A375 (cell line): ENCODE measurements at places on chromosomes 1 and 21. TPM values are rescaled to one million over a fixed set of nuclear protein-coding genes. Genes with fewer than 3 reads are reported as not detected.

The CLEC20A gene
- not detected in 2 replicates for total RNA-seq

The SLAMF6 gene
- total RNA-seq, result not detected in 2 replicates

The NHLH1 gene
- 0.11 and 0.26 TPM in 2 replicates for total RNA-seq

The C1orf167 gene
- 1.3 TPM in 1 of 2 replicates, not detected in the other for total RNA-seq

The SELENBP1 gene
- not detected in 2 replicates for total RNA-seq

The C1orf94 gene
- total RNA-seq, result 0.08 TPM in 1 of 2 replicates, not detected in the other

The NME7 gene
- 10.9 and 14.4 TPM in 2 replicates for total RNA-seq

The KRTAP13-2 gene
- not detected in 2 replicates for total RNA-seq

The NOS1AP gene
- 4.1 and 4.5 TPM in 2 replicates for total RNA-seq

The OR2AK2 gene
- total RNA-seq, result not detected in 2 replicates

The GBP6 gene
- not detected in 2 replicates for total RNA-seq

The C1orf87 gene
- not detected in 2 replicates for total RNA-seq

The STUM gene
- not detected in 2 replicates for total RNA-seq

The LMX1A gene
- not detected in 2 replicates for total RNA-seq

The TMEM82 gene
- total RNA-seq, result not detected in 2 replicates

The FCRL6 gene
- not detected in 2 replicates for total RNA-seq

The NUDT17 gene
- total RNA-seq, result 11.0 and 12.1 TPM in 2 replicates

The DPM3 gene
- total RNA-seq, result 75.7 and 98.1 TPM in 2 replicates

The OLIG2 gene
- total RNA-seq, result 3.8 and 4.4 TPM in 2 replicates

The SMIM12 gene
- 39.0 TPM in 2 replicates for total RNA-seq

The CD5L gene
- total RNA-seq, result not detected in 2 replicates

The SPRR3 gene
- not detected in 2 replicates for total RNA-seq

The GBP4 gene
- total RNA-seq, result not detected in 2 replicates

The FMN2 gene
- total RNA-seq, result 2.5 and 2.6 TPM in 2 replicates

The TAS1R1 gene
- 0.04 TPM in 1 of 2 replicates, not detected in the other for total RNA-seq

The NBPF6 gene
- 1.4 and 1.8 TPM in 2 replicates for total RNA-seq

The AVPR1B gene
- total RNA-seq, result not detected in 2 replicates

The CD52 gene
- 0.41 TPM in 1 of 2 replicates, not detected in the other for total RNA-seq

The PTPRU gene
- 4.9 and 5.9 TPM in 2 replicates for total RNA-seq

The SAMD13 gene
- 0.53 and 0.61 TPM in 2 replicates for total RNA-seq

The PTGS2 gene
- total RNA-seq, result 0.60 and 0.80 TPM in 2 replicates
